ENCODE measurements at places on chromosomes 2 and 18.

DNA sequence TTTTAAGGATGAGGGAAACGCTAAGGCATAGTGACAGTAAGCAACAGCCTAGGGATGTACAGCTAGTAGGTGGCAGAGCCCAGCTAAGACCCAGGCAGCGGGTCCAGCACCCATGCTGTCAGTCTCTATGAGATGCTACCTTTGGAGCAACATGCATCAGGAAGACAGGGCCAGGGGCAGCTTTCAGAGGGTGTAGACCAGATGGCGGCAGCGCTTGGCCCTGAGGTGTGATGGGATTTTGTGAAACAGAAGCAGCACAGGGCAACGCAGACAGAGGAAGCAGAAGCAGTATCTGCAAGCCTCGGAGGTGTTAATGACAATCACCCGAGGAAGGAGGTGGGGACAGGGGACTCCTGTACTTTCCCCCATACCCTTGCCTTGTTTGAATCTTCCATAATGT lies 43.2 kb downstream of the SDC1 start:
- no peak for DNase-seq

DNA sequence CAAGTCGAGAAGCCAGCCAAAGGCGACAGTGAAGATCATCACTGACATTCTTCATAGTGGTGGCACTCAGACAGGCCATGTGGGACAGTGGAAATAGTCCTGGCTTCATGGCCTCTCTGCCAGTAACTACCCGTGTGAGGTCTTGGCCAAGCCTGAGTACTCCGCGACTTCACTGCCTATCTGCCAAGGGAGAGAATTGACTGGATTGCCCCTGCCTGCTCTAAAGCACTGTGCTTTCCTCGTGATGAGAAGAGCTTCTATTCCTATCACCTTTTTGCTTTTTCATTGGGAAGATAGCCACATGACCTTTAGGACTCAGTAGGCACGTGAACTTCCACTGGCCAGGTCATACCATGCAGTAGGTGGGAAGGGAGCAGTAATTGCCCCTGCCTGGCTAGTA lies 239.3 kb downstream of the HAUS1 start:
- DNase-seq, result no peak

- no peak for DNase-seq
Observed at GRCh38 chr18:39172695-39173421, 1607.3 kb upstream of the CELF4 start.

GRCh38 chr2:196500686-196501431 lies 138.7 kb upstream of the CCDC150 start:
- DNase-seq, result no peak

DNA sequence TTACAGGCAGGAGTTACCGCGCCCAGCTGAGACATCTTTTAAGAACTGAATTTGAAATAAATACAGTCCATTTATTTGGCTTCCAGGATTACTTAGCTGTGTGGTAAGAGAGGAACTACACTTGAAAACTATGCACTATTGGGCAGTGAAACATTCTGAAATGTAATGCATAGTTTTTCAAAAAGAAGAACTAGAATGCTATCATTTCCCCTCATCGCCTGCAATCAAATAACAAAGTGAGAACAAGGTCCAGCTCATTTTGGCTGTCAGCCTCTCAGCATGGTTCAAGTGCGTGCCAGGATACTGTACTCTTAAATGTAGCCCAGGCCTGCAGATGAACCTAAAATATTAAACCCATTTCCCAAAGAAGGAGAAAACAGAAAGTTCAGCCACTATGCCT lies 76.6 kb upstream of the ARL5A start:
- no peak for DNase-seq

GRCh38 chr2:147348931-147349555 lies 495.8 kb upstream of the ACVR2A start:
- no peak for DNase-seq

GRCh38 chr2:238176613-238177012 lies 17.8 kb downstream of the ERFE start:
- DNase-seq, result no peak

DNA sequence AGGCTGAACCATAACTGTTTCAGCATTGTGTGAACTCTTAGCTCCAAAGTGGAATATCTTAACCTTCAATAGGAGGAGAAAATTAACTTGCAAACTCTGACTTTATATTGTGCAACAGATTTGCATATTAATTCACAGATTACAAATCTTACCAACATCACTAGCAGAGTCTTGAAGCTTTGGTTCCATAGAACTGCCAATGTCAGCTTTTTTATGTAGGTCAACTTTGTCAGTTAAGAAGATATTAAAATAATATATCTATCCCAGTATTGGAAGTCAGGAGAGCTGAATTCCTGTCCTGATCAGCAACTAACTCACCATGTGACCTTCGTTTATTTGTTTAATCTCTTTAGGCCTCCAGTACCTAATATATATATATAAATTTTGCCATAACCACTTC lies 121.8 kb downstream of the EPHA4 start:
- DNase-seq, result no peak

- no peak for DNase-seq
Observed at GRCh38 chr18:62435435-62436031, 87.3 kb upstream of the ZCCHC2 start.

GRCh38 chr2:29388071-29388470 lies 272.9 kb downstream of the CLIP4 start:
- DNase-seq, result no peak

- no peak for DNase-seq
Observed at GRCh38 chr18:50830544-50830943, 10.7 kb upstream of the MRO start.

DNA sequence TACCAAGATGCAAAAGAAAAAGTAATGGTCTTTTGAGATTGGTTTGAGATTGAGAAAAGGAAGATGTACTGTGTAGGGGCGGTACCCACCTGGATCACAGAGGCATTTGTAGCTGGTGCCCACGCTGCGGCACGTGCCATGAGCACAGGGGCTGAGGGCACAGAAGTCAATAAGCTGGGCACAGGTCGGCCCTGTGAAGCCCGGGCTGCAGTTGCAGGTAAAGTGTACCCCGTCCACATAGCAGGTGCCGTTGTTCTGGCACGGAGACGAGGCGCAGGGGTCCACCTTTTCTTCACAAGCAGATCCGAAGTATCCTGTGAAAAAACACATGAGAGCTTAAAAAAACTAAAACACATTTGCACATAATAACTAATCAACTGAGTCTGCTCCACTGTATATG lies 176.1 kb upstream of the PID1 start:
- DNase-seq, result no peak

All from activated T-cell treated with anti-CD3 and anti-CD28 coated beads, Interleukin-2, amount 50 U/mL, for 1 hour (primary cell).